ENCODE measurements at places on chromosomes 6 and 20. TPM values are rescaled to one million over a fixed set of nuclear protein-coding genes. Genes with fewer than 3 reads are reported as not detected.

DNA sequence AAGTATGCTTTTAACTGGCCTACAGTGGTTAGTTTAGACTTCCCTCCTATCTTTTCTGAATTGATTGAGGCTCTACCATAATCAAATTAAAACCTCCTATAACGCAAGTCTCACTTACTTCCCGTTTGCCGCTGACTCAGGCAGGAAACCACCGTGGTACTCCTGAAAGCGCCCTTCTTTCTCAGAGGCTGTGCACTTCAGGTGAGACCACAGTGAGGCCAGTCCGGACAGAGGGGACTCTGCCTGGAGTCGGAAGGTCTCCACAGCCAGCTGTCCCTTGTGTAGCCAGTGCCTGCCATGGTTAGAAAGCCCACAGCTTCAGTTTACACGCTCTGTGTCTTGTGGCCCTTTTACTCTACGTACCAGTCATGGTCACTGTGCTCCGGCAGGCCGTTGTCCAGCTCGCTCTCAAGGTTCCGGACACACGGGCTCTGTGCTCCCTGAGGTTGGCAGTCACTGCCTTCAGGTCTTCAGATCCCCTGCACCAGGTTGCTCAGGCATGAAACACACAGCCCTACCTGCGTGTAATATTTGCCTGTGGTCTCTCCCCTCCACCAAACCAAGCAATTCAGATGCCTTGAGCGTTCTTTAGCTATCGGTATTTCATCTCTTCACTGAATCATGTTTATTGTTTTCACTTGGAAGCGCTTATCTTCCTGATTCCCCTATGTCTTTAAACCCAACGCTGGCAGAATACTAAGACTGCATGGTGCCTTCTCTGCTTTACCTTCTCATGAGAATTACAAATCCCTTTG is 178.8 kb downstream of the SMOC2 start:
- no peak for DNase-seq

FAXC gene
- 28.0 TPM for polyA plus RNA-seq

GRCh38 chr20:20448881-20449280 is 81.0 kb downstream of the INSM1 start:
- no peak for DNase-seq

GRCh38 chr6:24255676-24256075 is 102.2 kb downstream of the DCDC2 start:
- no peak for DNase-seq

DEFB132 gene
- 0.04 TPM for polyA plus RNA-seq

EMILIN3 gene
- polyA plus RNA-seq = 2.1 TPM

DNA sequence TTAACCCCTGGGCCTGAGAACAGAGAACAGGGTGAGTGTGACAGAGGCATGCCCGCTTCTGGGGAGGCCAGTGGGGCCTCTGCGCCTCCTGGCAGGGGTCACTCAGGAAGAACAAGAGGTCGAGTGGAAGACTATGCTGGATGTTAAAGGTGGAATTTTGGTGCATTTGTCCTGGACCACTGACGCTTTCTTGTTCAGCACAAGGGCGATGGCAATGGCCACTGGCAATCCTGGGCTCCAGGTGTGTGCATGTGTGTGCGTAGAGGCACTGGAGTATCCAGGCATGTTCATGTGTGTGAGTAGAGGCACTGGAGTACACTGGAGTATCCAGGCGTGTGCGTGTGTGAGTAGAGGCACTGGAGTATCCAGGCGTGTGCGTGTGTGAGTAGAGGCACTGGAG is 23.5 kb upstream of the NPBWR2 start:
- DNase-seq = no peak

GRCh38 chr6:169841251-169841650 is 89.8 kb downstream of the ERMARD start:
- DNase-seq = no peak

DNA sequence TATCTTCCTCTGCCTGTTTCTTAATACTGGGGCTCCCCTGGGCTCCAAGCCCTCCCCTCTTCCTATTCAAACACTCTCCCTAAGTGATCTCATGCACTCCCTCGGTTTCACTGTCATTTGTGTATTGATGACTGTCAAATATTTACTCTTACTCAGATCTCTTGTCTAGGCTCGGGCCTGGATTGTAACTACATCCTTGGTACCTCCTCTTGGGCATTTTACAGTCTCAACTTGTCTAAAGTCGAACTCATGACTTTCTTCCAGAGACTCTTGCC is 189.4 kb upstream of the PRDM1 start:
- no peak for DNase-seq

ENPP1 gene
- polyA plus RNA-seq = 3.8 TPM

DNA sequence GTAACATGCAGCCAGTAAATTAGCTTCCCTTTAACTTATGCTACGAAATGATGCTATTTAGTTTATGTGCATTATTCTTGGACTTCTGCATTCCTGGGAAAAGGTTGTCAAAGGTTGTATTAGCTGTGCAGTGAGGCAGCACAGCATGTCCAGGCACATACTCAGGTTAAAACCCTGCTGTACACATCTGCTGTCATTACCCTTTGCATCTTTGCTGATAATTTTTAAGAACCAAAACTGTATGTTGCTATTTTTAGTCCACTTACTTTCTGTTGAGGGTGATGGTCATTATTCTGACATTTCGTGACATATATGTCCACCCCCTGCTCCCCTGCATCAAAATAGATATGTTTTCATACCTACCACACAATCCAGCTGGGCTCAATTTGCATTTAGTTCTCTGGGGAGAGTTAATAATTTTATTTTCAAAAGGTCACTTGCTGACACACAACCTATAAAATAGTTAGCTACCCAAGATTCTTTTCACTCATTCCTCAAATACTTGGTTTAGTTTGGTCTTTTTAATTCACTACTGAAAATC is 142.5 kb upstream of the SPACA1 start:
- no peak for DNase-seq

GRCh38 chr20:45933266-45934045 is 1.0 kb upstream of the PCIF1 start:
- DNase-seq = peak; percentile 39

KIAA1755 gene
- 6.1 TPM for polyA plus RNA-seq

DNA sequence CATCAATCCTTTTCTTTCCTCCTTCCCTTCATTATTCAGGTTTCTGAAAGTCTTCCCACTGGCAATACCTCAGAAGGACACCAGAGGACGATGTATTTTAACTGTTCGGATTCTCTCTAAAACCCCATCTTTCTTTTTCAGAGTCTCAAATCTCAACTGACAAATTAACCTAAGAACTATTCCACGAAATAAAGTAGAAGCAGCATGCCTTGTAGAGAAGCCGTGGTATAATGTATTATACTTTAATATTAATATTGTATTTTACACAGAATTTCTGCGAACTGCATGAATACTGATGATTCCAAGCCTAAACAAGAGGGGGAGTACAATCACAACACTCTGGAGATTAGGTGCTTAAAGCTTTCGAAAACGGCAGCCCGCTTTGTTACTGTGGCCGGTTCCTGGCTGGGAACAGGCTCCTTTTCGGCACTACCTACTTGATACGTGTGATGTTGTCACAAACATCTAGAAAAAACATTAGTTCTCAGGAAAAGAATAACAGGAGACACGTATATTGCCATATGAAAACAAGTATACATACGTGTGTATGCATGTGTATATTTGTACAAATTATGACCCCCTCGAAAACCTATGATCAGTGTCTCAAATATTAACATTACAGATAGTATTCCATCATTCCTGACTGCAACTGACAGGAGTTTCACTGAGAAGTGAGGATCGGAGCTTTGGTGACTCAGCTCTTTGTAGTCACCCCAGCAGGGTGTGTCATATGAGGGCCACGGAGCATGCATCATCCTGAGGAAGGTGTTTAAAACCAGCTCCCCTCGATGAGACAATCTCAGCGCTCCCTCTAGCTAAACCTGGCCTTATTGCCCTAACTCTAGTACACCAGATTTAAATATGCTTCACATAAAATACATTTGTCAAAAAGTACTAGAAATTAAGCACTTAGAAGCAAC is 319.7 kb upstream of the TCF21 start:
- peak; percentile 65 for DNase-seq

DNA sequence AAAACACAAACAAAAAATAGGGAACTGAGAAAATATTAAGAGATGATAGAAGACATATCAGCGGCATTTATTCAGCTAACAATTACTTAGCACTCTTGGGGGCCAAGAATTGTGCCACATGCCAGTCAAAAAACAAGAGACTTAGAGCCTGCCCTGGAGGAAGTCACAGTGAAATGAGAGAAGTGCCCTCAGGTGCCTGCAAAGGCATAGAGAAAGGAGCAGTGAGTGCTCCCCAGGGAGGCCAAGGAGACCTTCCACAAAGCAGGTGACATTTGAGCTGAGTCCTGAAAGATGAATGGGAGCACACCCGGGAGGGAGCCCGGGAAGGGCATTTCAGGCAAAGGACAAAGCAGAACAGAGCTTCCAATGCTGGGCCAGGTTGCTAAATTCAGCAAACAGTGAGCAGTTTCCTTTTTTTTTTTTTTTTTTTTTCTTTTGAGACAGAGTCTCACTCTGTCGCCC is 184.7 kb upstream of the JARID2 start:
- DNase-seq = no peak

- no peak for DNase-seq
Observed at GRCh38 chr20:31829731-31830130, 10.6 kb downstream of the MYLK2 start.

DNA sequence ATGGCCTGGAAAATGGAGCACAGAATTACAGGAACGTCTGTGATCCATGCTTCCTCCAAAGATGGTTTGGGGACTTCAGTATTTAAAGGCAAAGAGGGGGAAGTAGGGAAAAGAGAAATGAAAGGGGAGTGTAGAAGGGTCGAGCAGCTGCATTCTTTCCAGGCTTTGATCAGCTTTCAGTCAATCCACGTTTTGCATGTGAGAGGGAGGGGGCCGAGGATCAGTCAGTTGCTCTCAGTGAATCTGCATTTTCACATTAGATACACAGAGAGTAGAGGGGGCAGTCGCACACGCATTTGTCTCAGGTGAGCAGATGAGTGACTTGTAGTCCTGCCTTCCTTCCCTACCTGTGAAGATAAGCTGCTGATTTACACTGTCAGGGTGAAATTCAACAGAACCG is 78.8 kb downstream of the FOXF2 start:
- DNase-seq = no peak

DNA sequence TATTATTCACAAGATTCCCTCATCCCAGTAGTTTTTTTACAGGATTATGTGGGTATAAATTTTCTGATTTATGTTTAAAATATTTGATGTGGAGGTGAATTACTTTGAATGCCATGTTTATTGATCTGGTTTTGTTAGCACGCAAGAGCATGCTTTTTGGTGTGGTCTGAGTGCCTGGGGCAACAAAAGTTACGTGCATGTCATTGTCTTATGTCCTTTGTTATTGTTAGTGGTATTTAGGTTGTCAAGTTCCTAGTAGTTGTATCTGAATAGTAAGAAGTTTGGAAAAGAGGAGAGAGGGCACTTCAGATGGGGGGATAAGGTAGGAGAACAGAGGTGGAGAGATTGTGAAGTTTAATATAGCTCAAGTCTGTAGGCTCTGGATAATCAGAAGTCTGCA is 95.0 kb downstream of the ATRN start:
- DNase-seq = no peak

TMC2 gene
- polyA plus RNA-seq = 0.34 TPM

HTR1E gene
- polyA plus RNA-seq = not detected

IBTK gene
- 16.8 TPM for polyA plus RNA-seq

GRCh38 chr20:57133926-57134650 is 132.4 kb downstream of the BMP7 start:
- DNase-seq = no peak

RXRB gene
- polyA plus RNA-seq = 41.6 TPM

DNA sequence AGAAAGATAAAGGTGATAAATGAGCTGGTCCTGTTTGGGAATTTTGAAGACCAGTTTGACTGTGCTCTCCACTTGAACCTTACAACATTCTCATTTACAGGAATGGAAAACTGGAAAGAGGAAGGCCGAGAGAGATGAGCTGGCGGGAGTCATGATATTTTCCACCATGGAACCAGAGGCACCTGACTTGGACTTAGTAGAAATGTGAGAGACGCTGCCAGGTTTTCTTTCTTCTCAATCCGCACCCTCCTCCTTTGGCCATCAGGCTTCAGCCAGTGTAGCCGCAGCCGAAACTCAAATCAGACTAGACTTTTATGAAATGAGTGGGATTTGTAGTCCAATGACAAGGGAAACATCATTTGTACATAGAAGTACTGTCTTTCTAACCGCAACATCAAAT is 54.7 kb upstream of the SYNJ2 start:
- no peak for DNase-seq

SMLR1 gene
- polyA plus RNA-seq = not detected

GRCh38 chr20:44646641-44647274 is 4.7 kb downstream of the ADA start:
- no peak for DNase-seq

GRCh38 chr20:4244700-4245485 is 229.5 kb upstream of the RNF24 start:
- DNase-seq = no peak

GRCh38 chr20:25077610-25078169 is 4.3 kb downstream of the VSX1 start:
- no peak for DNase-seq

GABRR1 gene
- 0.11 TPM for polyA plus RNA-seq

GRCh38 chr6:119493980-119494379 is 144.4 kb upstream of the MAN1A1 start:
- DNase-seq = no peak

FRS3 gene
- 7.4 TPM for polyA plus RNA-seq

DNA sequence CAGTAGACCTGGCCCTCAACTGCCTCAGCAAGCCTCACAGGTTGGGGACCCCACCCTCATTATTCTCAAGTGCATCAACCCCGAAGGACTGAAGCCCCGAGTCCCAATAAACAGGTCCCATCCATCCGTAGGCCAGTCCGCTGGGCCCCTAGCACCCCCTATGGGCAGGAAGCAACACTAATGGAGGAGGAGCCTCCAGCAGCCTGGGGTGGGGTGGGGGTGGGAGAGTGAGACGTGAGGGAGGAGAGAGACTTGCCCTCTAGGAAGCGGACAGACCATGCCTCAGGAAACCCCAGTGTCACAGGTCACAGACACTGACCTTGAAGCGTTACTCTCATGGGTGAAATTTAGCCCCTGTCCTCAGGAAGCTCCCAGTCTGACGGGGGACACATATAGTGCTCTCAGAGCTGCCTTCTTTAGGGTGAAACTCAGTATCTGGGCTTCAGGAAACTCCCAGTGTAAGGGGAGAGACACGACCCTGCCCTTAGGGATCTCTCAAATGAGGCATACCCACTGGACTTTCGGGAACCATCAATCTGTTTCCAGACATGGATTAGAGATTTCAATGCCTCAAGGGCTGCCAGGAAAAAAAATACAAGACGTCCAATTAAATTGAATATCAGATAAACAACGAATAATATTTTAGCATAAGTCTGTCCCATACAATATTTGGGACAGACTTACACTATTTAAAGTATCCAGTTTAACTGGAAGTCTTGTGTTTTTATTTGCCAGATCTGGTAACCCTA is 125.8 kb downstream of the MRPL14 start:
- DNase-seq = no peak

APOBEC2 gene
- 0.41 TPM for polyA plus RNA-seq

- no peak for DNase-seq
Observed at GRCh38 chr20:31894980-31895675, 24.7 kb downstream of the TTLL9 start.

LSM14B gene
- polyA plus RNA-seq = 42.9 TPM

HDAC2 gene
- polyA plus RNA-seq = 77.9 TPM

- DNase-seq = no peak
Observed at GRCh38 chr6:106324726-106325335, 729 bp downstream of the ATG5 start.

RAET1G gene
- polyA plus RNA-seq = 3.4 TPM

- no peak for DNase-seq
Observed at GRCh38 chr6:92139601-92140000, 1279.8 kb downstream of the EPHA7 start.

Data from urinary bladder (tissue), 4 donors.